ENCODE measurements at places on chromosomes 1 and 21.

DNA sequence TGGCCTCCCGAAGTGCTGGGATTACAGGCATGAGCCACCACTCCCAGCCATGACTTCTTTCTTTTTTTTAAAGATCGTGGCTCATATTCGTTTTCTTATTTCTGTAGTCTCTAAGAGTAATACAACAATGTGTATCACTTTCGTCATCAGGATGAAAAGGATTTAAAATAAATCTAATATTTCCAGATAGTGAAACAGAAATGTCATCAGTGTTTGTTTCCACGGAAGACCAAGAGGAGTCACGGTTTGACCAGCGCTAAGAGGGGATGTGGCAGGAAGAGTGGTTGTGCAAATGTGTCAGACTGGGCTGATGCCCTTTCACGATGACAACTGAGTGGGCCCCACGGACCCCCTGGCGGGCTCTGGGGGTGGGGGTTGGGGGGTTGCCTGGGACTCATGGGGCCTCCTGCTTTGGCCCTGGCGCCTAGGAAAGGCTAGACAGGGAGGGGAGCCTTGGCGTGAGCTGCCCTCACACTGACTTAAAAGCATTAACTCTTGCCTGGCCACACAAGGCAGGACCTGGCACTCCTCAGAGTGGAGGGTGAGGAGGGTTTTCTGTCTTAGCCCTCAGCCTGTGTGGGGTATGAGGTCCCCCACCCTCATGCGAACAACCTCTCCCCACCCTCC is 8.4 kb downstream of the SOX13 start:
- no peak for DNase-seq

- no peak for DNase-seq
These were observed 43.3 kb downstream of the DTL start for GRCh38 chr1:212078826-212079225.

DNA sequence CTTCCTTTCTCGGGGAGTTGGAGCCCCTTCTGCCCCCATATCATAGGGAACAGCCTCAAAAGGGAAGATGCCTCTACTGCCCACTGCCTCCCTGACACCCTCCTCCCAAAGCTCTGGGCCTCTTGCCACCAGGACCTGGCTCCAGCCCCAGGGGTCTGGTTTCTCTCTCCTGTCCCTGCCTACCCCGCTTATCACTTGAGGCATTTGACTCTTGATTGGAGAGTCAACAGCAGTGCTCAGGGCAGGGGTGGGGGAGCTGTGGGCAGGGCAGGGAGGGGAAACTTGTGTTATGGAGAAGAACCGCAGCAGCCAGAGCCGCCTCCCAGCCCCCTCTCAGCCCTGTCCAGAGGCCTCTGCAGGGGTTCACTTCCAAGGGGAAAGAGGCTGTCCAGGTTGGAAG is 573 bp downstream of the TRIM63 start:
- DNase-seq: no peak

DNA sequence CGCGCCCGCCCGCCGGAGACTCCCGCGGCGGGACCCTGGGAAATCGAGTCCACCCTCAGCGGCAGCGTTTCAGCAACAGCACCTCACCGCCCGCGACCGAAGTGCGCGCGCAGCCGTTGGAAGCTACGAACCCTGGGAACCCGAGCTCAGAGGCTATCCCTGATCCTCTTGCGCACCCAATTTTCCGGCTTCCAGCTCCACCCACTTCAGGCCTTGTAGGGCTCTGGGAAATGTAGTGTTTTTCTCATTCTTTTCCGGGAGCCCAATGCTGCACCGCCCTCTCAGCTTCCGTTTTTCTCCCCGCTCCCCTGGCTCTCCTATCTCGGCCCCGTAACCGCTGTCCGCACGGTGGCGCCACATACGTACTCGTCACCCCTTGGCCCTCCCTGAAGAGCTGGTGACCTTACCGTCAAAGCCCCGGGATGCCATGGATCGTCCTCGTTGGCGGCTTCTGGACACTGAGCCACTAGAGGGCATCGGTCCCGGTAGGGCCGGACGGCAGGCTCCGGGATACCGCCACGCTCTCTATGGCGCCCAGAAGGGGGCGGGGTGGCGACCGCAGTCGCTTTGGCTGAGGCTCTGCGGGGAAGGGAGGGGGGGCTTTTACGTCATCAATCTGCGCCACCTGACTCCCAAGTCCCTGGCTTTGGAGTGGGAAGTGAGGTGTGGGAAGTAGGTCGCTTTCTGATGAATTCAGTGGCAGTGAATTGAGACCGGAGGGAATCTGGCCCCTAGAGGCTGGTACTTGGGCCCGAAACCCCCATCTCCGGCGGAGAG is at the start of the genes ODR4 and TPR:
Gene ODR4, plus strand, starts transcription at position 687 of the 777 bp plus-strand sequence. CDS start 3,948 bp downstream, outside the sequence.
Gene TPR, minus strand, starts transcription at position 102 of the 777 bp plus-strand sequence. CDS start 225 bp downstream, outside the sequence.
- peak; percentile 95 for DNase-seq

GRCh38 chr1:227260433-227260832 is 57.9 kb downstream of the CDC42BPA start:
- no peak for DNase-seq
